ENCODE measurements at places on chromosomes 13 and 19.

GRCh38 chr13:21106089-21106488, 44.7 kb upstream of the LATS2 start:
- peak; percentile 65 for DNase-seq

DNA sequence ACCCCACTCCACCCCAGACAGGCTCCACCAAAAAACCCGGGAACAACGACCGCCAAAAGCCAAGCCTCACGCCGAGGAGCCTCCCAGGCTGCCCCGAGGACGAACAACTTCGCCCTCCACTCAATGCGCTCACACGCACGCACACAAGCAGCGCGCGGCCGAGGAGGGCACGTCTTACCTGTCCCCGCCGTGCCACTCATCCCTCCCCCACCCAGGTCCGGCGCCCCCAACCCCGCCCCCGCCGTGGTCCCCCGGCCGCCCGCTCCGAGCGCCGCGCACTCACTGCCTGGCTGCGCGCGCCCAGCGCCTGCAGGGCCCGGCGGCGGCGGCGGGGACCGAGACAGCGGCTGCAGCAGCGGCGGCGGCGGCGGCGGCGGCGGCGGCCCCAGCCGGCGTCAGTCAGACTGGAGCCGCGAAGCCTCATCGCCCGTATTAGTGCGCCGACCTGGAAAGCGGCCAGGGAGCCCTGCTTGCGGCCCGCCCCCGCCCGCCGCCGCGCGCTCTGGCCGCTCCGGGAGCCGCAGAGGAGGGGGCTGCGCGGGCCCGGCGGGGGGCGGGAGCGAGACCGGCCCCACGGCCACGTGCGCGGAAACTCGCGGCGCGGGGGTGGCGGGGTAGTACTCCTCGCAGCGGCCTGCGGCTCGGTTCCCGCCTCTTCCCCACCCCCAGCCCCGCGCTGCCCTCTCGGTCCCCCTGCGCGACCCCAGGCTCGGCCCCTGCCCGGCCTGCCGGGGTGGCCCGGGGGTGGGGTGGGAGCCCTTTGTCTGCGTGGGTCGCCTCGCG, at the start of gene SMAD9:
Gene SMAD9 (minus strand): TSS at position 406 of the 783 bp plus-strand sequence. CDS start 40,549 bp downstream, outside the sequence.
- DNase-seq = peak; percentile 79

GRCh38 chr13:96621634-96622183, 372.6 kb downstream of the OXGR1 start:
- no peak for DNase-seq

GRCh38 chr13:94495806-94496205, 16.3 kb upstream of the DCT start:
- no peak for DNase-seq

Measured in fibroblast of skin of abdomen (primary cell).